ENCODE measurements at places on chromosomes 1 and 21. TPM values are rescaled to one million over a fixed set of nuclear protein-coding genes. Genes with fewer than 3 reads are reported as not detected.

TACSTD2 gene
- not detected for total RNA-seq

RXFP4 gene
- not detected for total RNA-seq

RPS8 gene
- total RNA-seq = 2,728 TPM

KPRP gene
- total RNA-seq = not detected

MIB2 gene
- total RNA-seq = 114 TPM

AADACL3 gene
- not detected for total RNA-seq

AURKAIP1 gene
- total RNA-seq = 60.4 TPM

ADGRL4 gene
- total RNA-seq = not detected

ATP1A4 gene
- total RNA-seq = not detected

TRAF3IP3 gene
- total RNA-seq = 574 TPM

GJA8 gene
- total RNA-seq = not detected

AIM2 gene
- total RNA-seq = 8.1 TPM

LCE3C gene
- total RNA-seq = not detected

COG2 gene
- total RNA-seq = 41.5 TPM

TTLL7 gene
- 0.06 TPM for total RNA-seq

RASAL2 gene
- total RNA-seq = 0.32 TPM

ZNF436 gene
- total RNA-seq = 11.9 TPM

MTMR11 gene
- 1.3 TPM for total RNA-seq

HJV gene
- total RNA-seq = not detected

GNAT2 gene
- not detected for total RNA-seq

GBP6 gene
- total RNA-seq = 0.23 TPM

TOR3A gene
- total RNA-seq = 27.3 TPM

TRNP1 gene
- total RNA-seq = not detected

CFHR4 gene
- total RNA-seq = not detected

MFAP2 gene
- total RNA-seq = not detected

KDF1 gene
- 2.2 TPM for total RNA-seq

RNASEL gene
- total RNA-seq = 35.4 TPM

HSPA13 gene
- total RNA-seq = 32.0 TPM

MED8 gene
- 35.6 TPM for total RNA-seq

CASZ1 gene
- total RNA-seq = 8.8 TPM

S100A1 gene
- total RNA-seq = not detected

NUP210L gene
- total RNA-seq = 0.19 TPM

KCNN3 gene
- total RNA-seq = not detected

KRTAP11-1 gene
- total RNA-seq = not detected

AHCTF1 gene
- 59.0 TPM for total RNA-seq

GLIS1 gene
- total RNA-seq = not detected

ANKRD35 gene
- total RNA-seq = not detected

NBPF6 gene
- total RNA-seq = not detected

KANK4 gene
- not detected for total RNA-seq

SYTL1 gene
- total RNA-seq = 146 TPM

MIXL1 gene
- not detected for total RNA-seq

NPHS2 gene
- not detected for total RNA-seq

NBPF3 gene
- total RNA-seq = 14.3 TPM

SYT14 gene
- not detected for total RNA-seq

PGM1 gene
- total RNA-seq = 18.8 TPM

KIF14 gene
- total RNA-seq = 0.06 TPM

OR6K3 gene
- total RNA-seq = not detected

SYT2 gene
- not detected for total RNA-seq

CRP gene
- total RNA-seq = not detected

OR2T2 gene
- total RNA-seq = not detected

GJB4 gene
- total RNA-seq = not detected

PITHD1 gene
- 82.1 TPM for total RNA-seq

LMX1A gene
- not detected for total RNA-seq
